ENCODE measurements at places on chromosomes 5 and 9.

DNA sequence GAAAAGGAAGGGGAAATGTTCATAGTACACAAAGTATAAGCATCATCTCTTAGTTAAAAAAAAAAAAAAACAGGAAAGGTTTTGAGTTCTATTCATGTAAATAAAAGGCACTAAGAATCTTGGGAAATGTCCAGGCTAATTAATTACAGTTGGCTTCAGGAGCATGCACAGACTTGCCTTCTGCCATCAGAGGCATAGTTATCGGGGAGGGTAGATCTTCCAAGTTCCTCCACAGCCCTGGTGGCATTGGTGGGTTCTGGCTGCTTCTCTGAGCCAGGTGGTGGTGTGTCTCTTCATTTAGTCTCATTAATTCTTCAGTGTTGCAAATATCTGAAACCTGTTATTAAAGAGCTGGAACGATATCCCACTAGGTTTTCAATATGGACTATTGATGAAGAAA, 85.2 kb downstream of the TMEM252 start:
- DNase-seq, result peak; percentile 2

GRCh38 chr9:90844326-90844725, 42.7 kb downstream of the SYK start:
- no peak for DNase-seq

- DNase-seq, result no peak
Measured at GRCh38 chr9:22157276-22157675, 148.2 kb upstream of the CDKN2B start.

DNA sequence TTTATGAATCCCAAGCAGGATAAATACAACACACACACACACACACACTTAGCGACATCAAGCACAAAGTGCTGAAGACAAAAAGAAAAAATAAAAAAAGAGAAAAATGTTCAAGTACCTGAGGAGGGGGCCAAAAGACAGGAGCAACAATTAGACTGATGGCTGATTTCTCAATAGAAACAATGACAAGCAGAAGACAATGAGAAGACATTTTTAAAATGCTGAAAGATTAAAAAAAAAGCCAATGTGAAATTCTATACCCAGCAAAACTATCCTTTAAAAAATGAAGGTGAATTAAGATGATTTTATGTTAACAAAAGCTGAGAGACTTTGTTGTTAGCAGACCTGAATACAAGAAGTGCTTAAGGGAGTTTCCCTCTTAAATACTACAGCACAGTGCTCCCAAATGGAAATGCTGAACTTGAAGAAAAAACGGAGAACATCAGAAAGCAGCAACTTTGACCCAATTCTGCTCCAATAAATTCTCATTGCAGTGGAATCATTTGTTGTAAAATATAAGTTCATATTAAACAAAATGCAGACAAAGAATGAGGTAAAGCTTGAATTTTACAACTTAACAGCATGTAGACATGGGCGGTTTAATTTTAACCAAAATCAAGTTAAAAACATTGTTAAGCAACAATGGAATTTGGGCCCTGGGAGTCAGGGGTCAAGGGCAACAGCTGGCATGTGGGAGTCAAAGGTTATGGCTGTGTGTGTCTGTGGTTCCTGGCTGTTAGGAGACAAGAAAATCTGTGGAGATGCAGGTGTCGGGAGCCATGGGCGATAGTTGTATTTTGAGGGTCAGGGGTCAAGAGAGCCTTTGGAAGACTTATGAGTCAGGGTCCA, 776 bp upstream of the RANBP17 start:
- peak; percentile 2 for DNase-seq

DNA sequence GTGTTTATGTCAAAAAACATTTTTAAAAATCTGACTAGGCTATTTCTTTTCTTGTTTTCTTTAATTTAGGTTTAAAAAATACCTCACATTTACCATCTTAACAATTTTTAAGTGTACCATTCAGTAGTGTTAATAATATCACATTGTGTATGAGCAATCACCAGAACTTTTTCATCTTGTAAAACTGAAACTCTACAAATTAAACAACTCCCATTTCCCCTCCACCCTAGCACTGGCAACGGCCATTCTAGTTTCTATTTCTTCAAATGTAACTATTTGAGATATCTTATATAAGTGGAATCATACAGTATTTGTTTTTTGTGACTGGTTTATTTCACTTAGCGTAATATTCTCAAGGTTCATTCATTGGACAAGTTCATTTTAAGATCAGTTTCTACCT, 27.7 kb downstream of the PLCXD3 start:
- no peak for DNase-seq

GRCh38 chr9:99039505-99040182, 65.3 kb upstream of the TGFBR1 start:
- peak; percentile 29 for DNase-seq

- no peak for DNase-seq
Measured at GRCh38 chr5:124923131-124923530, 176.7 kb upstream of the ZNF608 start.

DNA sequence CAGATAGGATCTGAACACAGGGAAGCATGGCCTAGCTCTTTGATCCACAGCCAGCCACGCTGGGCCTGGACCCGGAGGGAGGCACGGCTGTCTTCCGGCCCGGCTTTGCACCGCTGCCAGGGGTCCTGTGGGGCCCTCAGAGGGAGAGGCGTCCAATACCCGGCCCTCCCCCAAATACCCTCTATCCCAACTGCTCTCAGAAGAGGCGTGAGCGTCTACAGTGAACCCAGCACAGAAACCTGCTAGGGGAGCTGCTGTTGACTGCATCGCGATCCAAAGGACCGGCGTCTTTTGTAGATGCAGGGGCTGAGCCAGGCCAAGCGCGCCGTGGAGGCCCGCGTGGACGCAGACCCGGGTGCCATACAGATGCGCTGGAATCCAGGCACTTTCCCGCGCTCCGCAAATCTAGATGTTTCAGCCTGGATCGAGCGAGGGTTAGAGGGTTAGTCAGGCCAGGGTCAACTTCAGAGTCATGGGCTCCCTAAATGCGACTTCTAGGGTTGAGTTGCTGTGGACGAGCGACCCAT, 1.1 kb upstream of the TCF7 start:
- DNase-seq, result no peak

GRCh38 chr9:81902626-81903025, 25.6 kb upstream of the SPATA31D4 start:
- peak; percentile 51 for DNase-seq

GRCh38 chr9:91066856-91067255, 265.2 kb downstream of the SYK start:
- no peak for DNase-seq

DNA sequence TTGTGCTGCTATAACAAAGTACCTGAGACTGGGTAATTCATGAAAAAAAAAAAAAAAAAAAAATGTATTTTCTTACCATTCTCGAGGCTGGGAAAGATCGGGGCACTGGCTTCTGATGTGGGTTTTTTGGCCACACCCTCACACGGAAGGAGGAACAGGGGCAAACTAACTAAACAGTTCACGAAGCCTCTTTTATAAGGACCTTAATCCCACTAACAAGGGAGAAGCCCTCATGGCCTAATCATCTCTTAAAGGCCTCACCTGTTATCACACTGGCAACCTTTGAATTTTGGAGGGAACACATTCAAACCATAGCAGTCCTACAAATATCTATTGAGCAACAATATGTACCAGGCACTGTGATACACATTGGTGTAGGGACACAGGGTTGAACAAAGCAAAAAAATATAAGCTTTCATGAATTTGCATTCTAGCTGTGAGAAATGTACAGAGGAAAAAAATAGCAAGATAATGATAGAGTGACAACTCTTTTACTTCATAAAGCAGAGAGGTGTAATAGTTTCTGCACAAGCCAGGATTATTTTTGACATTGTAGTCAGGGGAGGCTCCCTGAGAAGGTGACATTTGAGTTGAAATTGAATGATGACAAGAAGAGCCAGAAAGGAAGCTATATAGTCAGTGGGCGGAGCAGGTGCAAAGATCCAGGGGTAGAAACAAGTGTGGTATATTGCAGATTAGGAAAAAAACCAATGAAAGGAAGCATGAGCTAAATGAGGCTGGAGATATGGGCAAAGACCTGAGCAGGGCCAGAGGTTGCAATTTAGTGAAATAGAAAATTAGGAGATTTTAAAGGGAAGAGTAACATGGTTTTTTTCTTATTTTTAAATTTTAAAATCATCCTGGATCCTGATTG, 68.1 kb upstream of the GRAMD2B start:
- no peak for DNase-seq

GRCh38 chr5:93336330-93337110, 244.5 kb downstream of the NR2F1-AS1 start:
- DNase-seq, result peak; percentile 21

DNA sequence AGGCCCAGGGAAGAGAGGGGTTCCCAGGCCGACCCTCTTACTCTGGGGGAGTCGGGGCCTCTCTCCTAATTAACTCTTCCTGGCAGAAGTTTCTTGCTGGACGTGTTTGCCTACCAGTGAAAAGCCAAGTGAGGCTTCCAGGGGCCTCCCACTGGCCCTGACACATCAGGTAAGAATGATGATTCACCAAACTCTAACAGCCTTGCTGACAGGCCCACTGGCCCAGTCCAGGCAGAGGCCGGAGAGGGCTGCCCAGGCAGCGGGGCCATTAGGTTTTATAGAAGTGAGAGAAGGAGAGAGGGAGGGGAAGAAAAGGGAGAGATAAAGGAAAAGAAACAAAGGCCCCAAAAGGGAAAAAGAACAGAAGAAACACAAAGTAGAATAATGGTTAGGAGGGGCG, 50.8 kb upstream of the FOXE1 start:
- DNase-seq, result peak; percentile 92

GRCh38 chr5:174532455-174533453, 191.6 kb upstream of the MSX2 start:
- DNase-seq, result peak; percentile 96

- DNase-seq, result no peak
Measured at GRCh38 chr5:136529081-136529480, 163.7 kb upstream of the TRPC7 start.

DNA sequence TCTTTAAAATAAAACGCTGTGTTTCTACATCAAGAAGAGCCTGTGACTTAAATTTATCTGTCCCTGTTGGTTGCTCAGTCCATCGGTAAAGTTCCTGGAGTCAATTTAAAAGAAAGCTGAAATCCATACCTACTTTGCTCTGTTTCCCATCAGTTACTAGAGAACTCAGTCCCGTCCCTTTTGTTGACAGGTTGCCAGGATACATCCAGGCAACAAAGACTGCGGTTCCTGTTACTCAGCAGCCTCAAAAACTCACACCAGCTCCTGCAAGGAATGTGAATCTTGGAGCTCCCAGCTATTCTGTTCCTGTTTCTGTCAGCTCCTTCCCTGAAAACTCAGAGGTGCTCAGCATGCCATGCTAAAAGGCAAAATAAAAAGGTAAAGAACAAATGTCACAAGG, at the start of gene ZNF474:
Gene ZNF474, plus strand, starts transcription at position 241 of the 400 bp plus-strand sequence. CDS start 22,445 bp downstream, outside the sequence.
- DNase-seq, result peak; percentile 98

- DNase-seq, result peak; percentile 93
Measured at GRCh38 chr9:124818431-124819281, 34.6 kb upstream of the WDR38 start.

- no peak for DNase-seq
Measured at GRCh38 chr5:68960456-68960855, 133.4 kb upstream of the SLC30A5 start.

- peak; percentile 57 for DNase-seq
Measured at GRCh38 chr5:136409000-136409399, 43.7 kb upstream of the TRPC7 start.

DNA sequence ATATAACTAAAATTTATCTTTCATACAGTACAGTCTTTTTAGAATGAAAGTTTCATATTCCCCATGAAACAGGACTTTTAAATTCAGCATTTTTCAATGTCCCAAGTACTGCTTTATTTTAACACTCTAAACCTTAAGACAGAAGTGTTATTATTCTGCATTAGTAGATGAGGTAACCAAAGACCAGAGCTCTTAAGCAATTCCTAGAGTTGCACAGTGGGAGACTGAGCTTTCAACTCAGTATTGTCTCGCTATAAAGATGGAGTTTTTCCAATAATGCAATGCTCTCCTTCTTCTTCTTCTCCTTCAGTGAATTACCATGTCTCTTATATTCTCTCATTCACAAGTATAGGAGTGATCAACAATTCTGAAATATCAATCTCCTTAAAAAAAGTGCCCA, 479.7 kb downstream of the CETN3 start:
- DNase-seq, result no peak

DNA sequence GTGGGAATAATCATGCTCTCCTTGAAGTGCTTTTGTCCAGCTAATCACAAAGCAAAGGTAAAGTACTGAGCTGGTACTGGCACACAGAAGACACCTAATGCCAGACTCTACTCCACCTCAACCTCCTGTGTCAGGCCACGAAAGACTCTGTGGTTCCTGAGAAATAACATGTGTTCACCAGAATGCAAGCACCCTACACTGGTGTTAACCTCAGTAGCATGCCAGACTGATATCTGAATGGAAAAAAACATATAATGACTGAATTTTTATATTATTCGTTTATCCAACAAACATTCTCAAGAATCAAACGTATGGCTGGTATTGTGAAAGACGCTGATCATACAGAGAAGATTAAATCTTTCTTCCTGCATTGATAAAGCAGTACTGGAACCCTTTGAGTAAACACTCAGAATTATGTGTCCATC, 97.1 kb upstream of the IFNE start:
- DNase-seq, result peak; percentile 46

DNA sequence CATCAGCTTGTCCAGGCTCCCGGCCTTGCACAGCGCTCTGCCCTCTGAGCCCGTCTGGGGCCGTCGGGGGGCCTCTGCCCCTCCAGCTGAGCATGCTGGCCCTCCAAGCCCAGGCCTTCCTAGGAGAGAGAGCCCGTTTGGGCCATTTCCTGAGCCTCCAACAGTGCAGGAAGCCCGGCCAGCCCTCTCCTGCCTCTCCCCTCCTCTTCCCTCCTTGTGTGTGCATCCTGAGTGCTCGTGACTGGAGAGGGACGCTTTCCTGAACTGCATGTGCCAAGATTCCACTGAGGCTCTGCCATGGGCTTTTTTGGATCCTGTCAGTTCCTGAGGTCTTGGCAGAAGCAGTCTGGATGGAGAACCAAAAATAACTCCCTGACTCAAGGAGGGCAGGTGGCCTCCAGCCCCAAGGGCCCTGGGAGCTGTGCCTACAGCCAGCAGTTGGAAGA, 15.6 kb downstream of the OLFM1 start:
- no peak for DNase-seq

DNA sequence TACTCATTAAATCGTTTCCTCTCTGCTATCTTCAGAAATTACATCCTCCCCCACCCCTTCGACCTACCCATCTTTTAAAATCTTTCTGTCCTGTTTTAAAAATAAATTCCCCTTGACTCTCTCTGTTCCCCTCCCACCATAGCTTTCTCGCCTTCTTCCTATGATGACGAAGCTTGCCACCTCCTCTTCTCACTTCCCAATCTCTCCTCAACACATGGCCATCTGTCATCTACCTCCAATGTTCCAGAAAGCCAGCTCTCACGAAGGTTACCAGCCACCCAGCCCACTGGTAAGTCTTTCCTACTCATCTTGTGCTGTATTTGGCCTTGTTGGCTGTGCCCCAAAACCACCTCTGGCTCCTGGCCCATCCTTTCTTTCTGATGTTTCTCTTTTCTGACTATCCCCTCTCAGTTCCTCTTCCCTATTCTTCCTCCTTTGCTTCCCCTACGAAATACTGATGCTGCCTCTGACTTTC, 346.3 kb downstream of the ENC1 start:
- DNase-seq, result no peak

Data from bronchial epithelial cell (primary cell).